SIG-M5 (cell line): ENCODE measurements at places on chromosomes 3 and 15.

- no peak for DNase-seq
Measured at GRCh38 chr3:97793420-97794019, 28.3 kb upstream of the CRYBG3 start.

DNA sequence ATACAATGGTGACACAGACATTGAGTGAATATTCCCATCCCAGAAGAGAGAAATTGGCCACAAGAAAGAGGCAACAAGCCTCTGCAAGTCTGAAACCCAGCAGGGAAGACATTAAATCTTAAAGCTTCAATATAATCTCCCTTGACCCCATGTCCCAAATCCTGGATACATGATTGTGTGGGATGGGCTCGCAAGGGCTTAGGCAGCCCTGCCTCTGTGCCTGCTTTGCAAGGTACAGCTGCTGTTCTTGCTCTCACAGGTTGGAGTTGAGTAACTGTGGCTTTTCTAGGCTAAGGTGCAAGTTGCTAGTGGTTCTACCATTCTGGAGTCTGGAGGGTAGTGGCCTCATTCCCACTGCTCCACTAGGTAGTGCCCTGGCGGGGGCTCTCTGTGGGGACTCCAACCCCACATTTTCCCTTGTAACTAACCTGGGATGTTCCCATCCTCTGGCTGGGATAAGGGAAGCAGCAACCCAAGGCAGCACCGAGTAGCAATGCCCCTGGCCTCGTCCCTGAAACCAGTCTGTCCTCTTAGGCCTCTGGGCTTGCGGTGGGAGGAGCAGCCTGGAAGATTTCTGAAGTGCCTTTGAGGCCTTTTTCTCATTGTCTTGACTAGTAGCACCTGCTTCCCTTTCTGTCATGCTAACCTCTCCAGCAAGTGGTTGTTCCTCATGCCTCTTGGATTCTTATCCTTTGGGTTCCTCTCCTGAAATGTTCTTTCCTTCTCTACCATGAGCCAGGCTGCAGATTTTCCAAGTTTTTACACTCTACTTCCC is 90.0 kb downstream of the FAM174B start:
- no peak for DNase-seq

DNA sequence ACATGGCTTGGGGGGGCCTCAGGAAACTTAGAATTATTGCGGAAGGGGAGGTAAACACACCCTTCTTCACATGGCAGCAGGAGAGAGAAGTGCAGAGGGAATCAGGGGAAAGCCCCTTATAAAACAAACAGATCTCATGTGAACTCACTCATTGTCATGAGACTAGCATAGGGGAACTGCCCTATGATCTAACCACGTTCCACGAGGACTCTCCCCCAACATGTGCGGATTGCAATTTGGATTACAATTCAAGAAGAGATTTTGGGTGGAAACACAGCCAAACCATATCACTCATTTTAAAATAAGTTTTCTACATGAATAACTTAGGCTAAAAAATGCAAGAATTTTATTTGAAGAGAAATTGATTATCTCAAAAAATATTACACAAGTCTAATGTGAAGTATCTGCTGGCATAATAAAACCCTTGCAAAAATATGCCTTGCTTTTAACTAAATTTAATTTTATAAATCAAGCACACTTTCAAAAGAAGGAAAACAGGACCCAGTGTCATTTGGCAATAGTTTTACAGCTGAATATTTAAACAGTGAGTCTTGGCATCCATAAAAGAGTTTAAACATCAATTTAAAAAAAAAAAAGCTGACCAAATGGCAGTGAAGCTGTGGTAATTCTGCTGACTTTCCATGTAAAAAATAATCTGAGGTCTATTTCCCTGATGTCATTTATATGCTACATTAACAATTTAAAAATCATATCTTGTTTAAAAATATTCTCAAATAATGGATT is 1057.2 kb downstream of the NAALADL2 start:
- DNase-seq: no peak

DNA sequence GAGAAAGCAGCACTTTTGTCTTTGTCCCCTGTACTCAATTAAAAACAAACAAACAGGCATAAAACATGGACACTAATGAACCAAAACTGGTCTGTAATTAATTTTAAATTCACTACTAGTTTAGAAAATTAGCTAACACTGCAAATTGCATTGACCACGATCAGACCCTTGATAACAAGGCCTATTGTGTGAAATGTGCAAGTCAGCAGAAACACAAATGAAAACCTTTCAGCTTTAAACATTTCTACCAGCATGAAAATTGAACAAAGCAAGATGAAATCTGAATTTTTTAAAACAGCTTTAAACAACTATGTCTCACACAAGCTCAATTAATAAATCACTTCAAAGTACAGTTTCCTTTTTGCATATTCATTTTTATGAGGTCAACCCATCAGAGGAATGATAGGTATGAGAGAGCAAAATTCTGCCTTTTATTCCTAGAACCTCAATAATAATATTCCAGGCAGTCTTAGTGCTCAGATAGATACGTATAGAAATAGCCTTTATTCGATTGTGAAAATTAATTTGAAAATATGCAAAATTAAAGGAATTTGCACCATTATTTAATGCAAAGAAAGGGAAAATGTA is 27.0 kb upstream of the CHMP2B start:
- no peak for DNase-seq

- DNase-seq: no peak
Measured at GRCh38 chr3:178343433-178344038, 192.7 kb upstream of the KCNMB2 start.

GRCh38 chr3:119697394-119697793 is 5.4 kb upstream of the CFAP91 start:
- DNase-seq: no peak

DNA sequence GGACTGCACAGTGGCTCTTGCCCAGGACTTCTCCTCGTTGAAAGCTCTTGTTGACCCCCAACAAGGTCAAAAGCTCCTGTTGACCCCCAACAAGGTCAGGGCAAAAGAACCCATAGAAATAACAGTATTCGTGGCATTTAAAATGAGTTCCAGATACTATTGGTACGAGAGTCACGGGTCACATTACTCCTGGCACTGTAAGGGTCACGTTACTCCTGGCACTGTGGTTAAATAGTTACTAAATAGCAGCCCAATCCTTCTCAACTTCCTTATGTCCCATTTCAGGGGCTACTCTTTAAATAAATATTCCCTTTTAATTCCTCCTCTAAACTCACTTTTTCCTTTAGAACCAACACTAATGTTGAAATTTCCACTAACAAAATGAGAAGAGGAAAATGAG is 18.2 kb upstream of the ADCY5 start:
- no peak for DNase-seq

DNA sequence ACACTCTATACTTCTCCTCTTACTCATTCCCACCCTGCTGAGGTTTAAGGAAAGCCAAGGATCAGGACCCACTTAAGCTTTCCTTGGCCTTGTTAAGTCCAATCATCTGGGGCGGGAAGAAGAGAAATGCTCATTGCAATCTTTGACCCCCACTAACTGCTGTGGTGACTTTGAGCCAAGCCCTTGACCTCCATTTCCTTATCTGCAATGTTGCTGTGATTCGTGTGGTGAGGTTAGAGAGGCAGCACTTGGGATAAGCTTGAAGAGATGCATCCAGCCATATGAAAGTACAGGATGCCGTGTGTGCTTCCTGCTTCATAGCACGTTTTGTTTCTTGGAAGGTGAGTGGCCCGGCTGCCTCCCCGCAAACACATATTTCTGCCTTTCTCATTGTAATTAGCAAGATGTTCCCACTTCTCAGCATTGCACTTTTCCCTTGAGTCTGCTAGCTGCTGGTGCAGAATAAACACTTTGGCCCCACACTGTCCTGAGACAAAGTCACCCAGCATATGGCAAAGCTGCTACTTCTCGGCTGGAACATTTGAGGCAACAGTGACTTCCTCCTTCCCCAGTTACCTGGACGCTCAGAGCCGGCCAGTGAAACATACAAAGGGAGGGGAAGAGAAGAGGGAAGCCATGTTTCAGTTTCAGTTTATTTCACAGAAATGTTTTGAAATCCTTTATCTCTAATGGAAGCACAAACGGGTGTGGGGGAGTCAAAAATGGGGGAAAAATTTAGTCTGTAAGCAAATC is 10.5 kb upstream of the NUDT16 start:
- DNase-seq: no peak

DNA sequence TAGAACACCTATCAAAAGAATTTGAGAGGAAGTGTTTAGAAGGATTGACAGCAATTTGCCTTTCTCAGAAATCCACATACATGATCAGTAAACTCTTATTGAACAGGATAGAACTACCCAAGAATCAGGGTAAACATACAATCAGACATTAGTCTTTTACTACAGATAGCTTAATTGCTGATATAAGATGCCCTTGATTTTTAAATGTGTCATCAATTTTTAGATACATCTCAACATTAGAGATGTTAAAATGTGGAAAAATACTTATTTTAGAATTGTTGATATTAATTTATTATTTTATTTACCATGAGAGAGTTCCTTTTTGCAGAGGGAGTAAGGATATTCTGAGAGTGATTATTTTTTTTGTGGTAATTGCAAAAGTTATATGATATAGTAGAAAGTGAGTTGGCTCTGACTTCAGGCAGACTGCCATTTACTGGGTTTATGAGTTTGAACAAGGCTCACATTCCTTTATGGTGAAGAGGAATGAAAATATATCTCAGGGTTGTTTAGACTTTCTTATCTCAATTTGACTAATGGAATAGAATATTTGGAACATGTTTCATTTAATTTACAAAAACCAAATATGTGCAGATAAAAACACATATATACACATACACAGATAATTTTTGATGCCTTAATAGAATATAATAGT is 302.8 kb upstream of the GOLIM4 start:
- no peak for DNase-seq

DNA sequence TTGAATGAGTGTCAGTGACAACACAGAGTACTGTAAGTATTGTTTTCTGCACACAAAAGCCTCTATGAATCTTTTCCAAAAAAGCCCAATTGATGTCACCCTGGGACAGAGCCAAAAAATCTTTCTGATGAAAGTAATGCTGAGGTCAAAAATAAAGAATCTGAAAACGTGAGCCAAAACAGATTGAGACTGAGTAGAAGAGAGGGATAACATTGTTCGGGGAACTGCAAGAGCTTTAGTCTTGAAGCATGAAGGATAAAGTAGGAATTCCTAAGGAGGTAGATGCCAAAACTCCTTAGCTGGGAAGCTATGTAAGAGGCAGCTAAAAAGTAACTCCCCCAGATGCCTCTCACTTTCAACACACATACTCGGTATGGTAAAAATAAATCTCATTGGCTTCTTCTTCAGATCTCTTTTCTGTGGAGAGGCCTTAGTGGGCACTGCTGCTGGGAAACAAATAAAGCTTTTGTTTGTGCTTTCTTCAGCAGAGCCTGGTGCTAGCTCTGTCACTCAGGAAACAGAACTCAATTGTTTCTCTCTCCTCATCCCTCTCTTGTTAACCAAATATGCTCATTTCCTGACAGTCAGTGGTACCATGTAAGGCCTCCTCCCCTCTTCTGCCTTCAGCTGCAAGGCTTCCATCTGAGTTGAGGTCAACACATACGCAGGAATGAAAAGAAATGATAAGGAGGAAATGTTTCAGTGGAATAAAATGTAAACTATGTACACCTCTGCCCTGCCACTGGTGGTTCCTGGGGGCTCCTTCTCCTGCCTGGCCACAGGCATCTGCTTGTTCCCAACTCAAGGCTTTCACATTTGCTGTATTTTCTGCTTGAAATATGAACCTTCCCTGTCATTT is 58.1 kb downstream of the CD200 start:
- DNase-seq: no peak

GRCh38 chr3:13040361-13041074 is 32.7 kb downstream of the IQSEC1 start:
- no peak for DNase-seq
